ENCODE measurements at places on chromosomes 6 and 20.

DNA sequence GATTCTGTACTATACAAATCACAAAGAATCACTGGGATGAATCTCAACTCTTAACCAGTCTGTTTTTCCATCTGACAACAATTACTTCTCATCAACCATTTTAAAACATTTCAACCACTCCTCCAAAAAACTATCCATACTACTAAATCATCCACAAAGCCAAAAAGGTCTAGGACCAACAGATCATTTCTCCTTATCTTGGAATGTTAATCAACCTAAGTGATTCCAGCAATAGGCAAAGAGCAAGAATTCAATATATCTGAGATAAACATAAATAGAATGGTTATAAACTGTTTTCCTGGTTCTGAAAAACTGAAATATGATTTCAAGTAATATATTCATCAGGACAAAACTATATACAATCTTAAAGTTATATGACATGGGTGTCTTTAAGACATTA, 28.6 kb downstream of the RANBP9 start:
- no peak for DNase-seq

- no peak for DNase-seq
Measured at GRCh38 chr6:144162977-144163376, 12.7 kb downstream of the STX11 start.

DNA sequence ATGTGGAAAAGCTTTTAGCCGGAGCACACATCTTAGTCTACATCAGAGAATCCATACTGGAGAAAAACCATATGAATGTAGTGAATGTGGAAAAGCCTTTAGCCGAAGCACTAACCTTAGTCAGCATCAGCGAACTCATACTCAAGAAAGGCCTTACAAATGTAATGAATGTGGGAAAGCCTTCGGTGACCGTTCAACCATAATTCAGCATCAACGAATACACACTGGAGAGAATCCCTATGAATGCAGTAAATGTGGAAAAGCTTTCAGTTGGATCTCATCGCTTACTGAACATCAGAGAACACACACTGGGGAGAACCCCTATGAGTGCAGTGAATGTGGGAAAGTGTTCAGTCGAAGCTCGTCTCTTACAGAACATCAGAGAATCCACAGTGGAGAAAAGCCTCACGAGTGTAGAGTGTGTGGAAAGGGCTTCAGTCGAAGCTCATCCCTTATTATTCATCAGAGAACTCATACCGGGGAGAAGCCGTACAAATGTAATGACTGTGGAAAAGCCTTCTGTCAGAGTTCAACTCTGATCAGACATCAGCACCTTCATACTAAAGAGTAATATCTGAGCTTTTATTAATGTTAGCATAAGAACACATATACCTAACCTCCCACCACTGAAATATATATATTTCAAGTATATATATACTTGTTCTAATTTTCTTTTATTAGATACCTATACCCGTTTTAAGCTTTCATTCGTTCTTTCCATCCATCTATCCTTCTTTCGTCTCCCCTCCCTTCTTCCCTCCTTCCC, 12.5 kb downstream of the ZNF391 start:
- no peak for DNase-seq

GRCh38 chr6:74199215-74199915, 503.4 kb downstream of the CD109 start:
- DNase-seq = no peak

GRCh38 chr6:162181111-162181510, 546.5 kb downstream of the PRKN start:
- DNase-seq = no peak

Data from hematopoietic multipotent progenitor cell treated with erythropoietin and hydrocortisone succinate and interleukin-3 and kit ligand, for 17 days (in vitro differentiated cells).